ENCODE measurements at places on chromosomes 1 and 21. TPM values are rescaled to one million over a fixed set of nuclear protein-coding genes. Genes with fewer than 3 reads are reported as not detected.

Gene CCDC30
- polyA plus RNA-seq: 0.17 TPM

DNA sequence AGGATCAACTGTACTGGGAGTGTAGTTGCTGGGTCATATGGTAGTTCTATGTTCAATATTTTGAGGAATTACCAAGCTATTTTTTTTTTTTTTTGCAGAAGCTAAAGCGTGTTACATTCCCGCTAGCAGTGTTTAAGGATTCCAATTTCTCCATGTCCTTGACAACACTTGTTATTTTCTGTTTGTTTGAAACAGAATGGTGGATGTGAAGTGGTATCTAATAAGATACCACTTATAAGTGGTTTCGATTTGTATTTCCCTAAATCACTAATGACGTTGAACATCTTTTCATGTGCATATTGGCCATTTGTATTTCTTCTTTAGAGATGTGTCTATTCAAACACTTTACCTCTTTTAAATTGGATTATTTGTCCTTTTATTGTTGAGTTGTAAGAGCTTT lies 112.2 kb downstream of the DISP1 start:
- DNase-seq: no peak

GRCh38 chr1:209328196-209328595 lies 255.3 kb upstream of the CAMK1G start:
- no peak for DNase-seq

GRCh38 chr1:195898924-195899323 lies 709.3 kb downstream of the KCNT2 start:
- no peak for DNase-seq

DNA sequence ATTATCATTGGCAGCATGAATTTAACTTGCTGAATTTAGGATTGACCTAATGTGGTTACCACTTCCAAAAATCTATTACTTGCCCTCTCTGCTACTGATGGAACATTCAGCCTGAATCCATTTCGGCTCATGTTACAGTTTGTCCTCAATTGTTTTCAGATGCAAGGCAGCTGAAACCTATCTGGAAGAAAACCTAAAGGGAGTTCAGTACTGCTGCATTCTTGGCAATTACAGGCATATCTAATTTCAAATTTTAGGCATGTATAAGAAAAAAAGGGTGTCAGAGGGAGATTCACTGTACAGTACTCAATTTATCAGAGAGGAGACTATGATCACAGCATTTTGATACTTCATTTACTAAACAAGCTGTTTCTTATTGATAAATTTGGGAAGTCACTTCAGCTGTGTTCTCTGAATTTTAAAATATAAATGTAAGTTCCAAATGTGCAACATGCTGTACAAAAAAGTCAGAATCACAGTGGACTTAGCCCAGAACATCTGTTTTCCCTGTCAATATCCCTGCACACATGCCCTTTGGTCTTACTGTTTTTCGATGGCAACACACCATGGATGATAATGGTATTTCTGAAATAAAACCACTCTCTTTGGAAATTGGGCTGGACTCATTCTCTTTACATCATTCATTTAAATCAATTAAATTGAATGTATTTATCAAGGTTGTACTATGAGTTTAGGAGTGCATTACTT lies 651.6 kb upstream of the ADGRL4 start:
- DNase-seq: peak; percentile 5

Data from IMR-90 (cell line).